ENCODE measurements at places on chromosomes 6 and 20.

DNA sequence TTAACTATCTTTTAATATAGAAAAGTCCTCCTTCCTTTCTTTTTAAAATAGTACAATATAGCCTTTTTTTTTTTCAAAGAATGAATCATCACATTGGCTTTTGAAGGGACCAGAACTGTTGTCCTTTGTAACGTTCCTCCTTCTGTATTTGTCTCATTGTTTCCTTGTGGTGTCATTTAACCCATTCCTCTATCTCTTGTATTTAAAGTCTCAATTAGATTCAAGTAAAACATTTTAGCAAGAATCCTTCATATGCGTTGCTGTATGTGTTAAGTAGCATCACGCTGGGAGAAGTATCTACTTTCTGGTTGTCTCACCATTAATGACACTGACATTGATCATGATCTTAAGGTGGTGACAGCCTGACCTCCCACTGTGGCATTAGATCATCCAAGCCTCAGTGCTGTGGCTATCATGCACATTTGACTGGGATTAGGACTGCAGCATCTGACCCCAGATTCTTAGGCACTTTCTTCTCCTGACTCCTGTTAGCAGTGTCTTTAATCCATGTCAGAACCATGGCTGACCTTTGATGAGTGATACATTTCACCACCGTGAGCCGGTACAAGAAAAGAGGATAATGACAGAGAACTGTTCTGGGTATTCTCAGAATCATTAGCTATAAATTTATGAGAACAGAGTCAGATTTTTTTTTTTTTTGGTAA is 67.5 kb upstream of the TFB1M start:
- DNase-seq: no peak

GRCh38 chr20:63775096-63775978 is 35.8 kb downstream of the SLC2A4RG start:
- DNase-seq: peak; percentile 84

GRCh38 chr20:57663681-57664451 is 43.6 kb upstream of the ZBP1 start:
- DNase-seq: peak; percentile 28

DNA sequence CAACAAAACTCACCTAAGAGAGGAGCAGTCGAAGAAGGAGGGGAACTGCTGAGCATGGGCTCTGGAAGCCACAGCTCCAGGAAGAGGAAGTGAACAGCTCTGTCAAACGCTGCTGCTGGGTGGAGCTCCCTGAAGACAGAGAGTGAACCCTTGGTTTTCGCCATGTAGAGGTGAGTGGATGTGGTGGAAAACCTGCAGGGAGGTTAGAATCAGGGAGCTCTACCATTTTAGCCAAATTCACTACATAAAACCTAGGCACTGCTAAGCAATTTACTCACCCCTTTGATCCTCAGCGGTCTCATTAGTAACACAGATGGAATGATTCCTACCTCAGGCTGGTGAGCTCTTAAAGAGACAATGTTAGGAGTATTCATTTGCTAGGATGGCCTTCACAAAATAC is 19.4 kb upstream of the TFAP2A start:
- DNase-seq: no peak

DNA sequence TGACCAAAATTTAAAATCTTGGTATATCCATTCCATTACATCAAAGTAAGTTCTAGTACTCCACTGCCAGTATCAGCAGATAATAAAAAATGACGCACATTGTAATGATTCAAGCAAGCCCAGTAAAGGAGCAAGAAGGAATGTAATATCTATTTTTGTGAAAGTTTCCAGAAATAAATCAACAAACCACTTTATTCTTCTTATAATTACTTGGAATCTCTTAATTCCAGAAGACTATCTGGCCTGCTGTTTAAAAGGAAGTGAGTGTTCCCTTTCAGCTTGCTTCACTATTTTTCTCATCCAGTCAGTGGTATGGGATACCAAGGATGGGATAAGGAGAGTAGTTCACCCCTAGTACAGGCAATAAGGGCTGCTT is 42.2 kb upstream of the DSE start:
- no peak for DNase-seq

DNA sequence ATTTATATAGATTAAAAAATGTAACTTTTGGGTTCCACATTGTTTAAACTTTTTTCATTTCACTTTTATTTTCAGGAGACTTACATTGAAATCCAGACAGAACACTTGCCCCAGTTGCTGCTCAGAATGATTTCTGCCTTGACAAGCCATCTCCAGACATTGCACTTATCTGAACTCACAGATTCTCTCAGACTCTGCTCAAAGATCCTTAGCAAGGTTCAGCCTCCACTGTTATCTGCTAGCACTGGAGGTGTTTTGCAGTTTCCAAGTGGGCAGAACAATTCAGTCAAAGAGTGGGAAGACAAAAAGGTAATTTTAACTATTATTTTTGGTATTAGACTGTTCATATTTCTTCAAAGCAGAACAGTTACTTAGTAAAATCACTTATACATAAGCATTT is 58.0 kb downstream of the DOP1A start:
- DNase-seq: no peak

- DNase-seq: no peak
These were observed 612.3 kb upstream of the ZNF337 start for GRCh38 chr20:26308961-26309360.

GRCh38 chr6:124054034-124054433 is 250.4 kb downstream of the NKAIN2 start:
- DNase-seq: no peak

GRCh38 chr6:80321011-80321410 is 214.5 kb downstream of the BCKDHB start:
- DNase-seq: no peak

DNA sequence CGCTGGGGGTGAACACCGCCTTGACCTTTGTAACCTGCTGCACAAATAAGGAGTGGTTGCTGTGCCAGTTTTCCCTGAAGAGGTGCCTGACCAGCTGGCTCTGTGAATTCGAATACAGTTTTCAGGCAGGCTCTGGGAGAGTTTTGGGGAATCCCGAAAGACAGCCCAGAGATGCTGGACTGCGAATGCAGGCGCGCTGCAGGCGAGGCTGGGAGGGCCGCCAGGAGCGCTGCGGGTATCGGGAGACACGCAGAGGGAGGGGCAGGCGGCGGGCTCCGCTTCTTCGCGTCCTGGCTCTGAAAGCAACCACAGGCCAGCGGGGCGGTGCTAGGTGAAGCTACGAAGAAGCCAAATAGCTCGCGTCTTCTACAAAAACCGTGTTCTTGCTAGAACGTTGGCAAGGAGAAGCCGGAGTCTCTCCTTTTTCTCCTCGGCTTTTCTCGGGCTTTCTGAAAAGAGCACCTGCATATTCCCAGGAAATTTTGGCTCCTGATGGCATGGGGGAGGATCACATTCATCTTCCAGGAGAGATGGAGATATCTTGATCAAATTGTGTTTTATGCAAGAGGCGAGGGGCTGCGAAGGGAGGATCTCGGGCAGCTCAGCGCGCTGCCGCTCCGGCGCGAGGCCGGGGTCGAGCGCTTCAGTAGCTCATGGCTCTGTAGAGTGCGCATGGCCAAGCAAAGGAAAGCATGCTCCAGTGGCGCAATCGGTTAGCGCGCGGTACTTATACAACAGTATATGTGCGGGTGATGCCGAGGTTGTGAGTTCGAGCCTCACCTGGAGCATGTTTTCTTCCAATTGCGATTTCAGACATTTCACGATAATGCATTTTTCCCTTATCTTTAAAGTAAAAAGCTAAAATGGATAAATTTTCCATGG is 158.1 kb upstream of the ZNF184 start:
- DNase-seq: peak; percentile 53

DNA sequence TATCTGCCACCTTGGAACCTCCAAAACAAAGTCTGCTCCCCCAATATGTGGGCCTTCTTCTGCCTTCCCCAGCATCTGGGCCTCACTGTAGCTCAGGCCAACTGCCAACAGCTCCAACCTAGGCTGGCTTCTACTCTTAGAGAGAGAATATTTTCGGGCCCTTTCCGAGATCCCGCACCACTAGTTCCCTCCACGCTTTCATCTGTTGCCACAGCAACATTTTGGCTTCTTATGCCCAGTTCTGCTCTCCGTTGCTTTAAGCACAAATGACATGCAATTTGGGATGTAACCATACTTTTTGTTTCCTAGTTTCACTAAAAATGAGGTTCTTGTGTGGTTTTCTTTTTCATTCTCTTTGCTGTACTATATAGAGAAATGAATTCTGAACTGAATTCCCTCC is 33.6 kb downstream of the PSMB9 start:
- DNase-seq: no peak

DNA sequence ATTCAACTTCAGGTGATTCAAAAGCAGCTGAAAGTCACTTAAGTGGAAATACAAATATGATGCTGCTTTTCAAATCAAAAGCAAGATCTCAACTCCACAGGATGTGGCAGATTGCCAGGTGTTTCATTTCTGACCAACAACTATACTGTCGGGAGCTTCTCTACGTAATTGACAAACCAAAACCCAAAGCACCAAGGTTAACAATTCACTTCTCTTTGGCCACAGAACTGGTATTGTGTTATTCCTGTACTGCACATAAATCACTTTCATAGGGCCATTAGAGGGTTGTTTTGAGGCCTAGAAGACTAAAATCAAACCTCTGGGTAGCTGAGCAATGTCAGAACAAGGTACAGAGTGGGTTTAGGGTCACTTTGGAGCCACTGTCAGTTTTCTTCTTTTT is 169.7 kb downstream of the HAO1 start:
- no peak for DNase-seq

DNA sequence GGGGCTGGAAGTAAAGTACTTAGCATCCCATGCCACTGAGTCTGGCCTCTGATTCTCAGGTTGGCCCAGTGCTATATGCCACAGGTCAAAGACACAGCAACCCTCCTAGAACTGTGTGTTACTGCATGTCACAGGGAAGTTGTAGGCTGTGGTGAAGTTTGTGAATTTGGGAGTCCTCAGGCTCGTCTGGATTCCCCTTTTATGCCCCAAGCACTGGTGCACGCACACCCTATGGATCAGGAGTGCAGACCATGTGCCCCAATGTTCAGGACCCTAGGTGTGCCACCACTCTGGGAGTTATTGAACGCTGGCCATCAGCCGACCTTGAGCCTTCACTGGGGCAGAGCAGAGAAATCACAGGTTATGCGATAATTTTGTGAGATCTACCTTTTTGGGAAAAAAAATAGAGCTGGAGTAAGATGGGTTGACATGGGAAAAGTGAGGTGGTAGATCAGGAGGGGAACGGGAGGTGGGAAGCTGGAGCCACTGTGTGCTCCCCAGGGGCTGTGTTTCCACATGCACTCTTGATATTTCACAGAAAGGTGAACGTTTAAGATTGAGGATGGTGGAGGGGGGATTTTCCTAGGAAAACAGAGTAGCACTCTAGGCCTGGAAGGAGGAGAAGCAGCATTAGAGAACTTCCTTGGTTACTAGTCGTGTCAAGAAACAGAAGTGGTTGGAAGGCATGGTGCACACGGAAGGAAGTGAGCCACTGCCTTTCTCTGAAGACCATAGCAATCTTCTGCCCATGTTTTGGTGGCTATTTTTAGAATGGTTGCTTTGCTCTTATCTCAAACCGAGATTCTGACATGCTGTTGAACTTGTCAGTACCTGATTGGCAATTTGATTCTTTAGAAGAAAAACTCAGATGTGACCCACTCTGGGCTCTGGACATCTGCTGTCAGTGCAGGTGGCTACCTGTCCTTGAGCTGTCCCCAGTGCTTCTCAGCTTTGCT is 44.1 kb downstream of the DUSP22 start:
- DNase-seq: peak; percentile 23

DNA sequence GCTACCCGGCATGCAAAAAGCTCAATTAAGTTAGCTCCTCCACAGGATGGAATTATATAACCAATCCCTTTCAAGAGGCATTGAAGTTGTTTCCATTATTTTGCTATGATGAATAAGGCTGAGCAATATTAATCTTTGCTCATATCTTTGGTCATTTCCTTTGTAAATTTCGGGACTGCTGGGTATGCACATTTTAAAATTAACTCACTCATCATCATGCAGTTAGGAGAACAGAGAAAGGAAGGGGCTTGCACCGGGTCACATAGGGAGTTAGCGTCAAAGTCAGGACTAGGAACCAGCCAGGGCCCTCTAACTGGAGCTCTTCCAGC is 430 bp upstream of the FAM110A start:
- no peak for DNase-seq
